ENCODE measurements at places on chromosomes 3 and 15. TPM values are rescaled to one million over a fixed set of nuclear protein-coding genes. Genes with fewer than 3 reads are reported as not detected.

DNA sequence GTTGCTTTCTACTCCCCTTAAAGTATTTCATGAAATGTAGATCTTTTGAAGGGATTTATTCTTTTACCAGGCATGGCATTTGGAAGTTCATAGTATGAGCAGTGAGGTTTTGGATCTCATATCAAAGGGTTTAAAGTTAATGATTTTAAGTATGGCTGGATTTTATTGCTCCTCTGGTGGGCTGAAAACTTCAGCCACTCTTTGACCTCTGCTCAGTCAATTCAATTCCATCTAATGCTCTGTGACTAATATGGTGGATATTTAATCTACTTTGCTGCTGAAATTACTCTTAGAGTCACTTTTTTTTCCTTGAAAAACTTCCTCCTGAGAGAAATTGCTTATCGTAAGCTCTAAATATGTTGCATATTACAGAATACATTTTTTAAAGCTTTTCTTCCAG lies 218.6 kb downstream of the NR2F2 start:
- DNase-seq: no peak

The NEO1 gene
- total RNA-seq: 26.2 TPM

DNA sequence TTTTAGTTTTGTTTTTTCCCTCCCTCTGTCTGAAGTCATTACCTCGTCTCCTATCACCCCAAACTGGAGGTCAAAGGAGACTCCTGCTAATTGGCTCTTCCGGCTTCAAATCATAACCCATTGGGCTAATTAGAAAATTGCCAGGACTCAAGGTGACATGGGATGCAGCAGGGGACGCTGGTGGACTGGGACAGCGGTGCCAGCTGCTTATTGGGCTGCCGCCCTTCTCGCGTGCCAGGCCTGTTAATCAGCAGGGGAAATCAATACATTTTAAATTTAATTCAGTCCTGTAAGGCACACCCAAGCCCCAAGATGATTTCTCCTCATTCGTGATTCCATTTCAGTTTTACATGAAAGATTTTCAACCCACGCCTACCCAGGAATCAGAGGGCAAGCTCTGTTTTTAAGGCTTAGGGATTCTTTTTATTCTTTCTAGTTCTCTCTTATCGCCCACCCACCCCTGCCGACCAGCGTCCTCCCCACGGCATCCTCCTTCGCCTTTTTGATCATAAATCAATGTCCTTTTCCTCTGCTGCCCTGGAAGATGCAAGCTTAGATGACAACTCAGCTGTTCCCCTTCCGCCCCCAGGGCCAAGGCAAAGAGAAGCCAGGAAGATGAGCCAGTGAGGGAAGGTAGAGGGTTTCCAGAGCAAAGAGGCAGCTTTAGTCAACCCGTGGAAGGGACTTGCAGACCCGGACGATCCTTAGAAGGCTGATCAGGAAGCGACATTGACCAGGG lies 329.6 kb downstream of the UACA start:
- DNase-seq: no peak

GRCh38 chr3:23832523-23832922 lies 26.8 kb downstream of the UBE2E1 start:
- DNase-seq: no peak

GRCh38 chr3:10344147-10344943 lies 23.4 kb upstream of the SEC13 start:
- DNase-seq: peak; percentile 60

The CLSTN2 gene
- total RNA-seq: 3.2 TPM

The GP5 gene
- total RNA-seq: 0.49 TPM

DNA sequence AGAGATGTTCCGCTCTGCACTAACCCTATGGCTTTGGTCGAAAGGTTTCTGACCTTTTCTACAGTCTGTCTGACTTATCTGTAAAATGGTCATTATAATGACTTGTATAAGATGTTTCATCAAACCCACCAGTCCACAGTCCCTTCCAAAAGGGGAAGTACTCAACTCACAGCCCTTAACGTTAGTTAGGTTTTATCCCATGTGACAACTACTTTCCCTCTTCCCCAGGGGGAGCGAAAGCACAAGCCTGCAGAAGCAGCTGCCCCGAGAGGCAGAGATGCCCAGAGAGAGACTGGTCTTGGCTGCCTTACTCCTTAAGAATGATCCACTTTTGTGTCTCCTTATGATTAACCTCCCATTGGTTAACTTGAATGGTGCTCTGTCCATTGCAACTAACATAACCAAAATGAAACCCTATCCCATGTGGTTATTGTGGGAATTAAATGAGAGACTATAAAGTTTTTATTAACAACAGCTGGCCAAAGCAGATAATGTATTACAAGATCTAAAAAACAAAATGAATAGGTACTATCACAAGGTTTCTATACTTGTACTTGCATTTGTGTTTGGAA lies 6.4 kb downstream of the ASTE1 start:
- DNase-seq: no peak

The TMEM202 gene
- not detected for total RNA-seq

DNA sequence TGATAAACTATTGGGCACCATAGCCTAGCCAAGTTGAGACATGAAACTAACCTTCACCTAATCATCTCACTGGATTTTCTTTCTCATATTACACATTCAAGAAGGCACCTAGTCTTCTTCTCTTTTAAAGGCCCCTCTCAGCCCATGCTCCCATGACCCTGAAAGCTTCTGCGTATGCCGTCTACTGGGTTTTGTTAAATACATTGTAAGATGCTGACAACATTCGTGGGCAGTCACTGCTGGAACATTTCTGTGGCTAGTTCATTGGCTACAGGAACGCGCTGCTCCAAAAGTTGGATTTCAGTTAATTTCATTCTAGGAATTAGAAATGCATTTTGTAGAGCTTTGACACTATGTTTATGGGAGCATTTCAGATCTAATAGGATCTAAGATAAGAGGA lies 52.3 kb upstream of the CHD2 start:
- DNase-seq: no peak

The CPLX3 gene
- not detected for total RNA-seq

- DNase-seq: no peak
Observed at GRCh38 chr3:109874896-109875708, 537.8 kb upstream of the DPPA4 start.

DNA sequence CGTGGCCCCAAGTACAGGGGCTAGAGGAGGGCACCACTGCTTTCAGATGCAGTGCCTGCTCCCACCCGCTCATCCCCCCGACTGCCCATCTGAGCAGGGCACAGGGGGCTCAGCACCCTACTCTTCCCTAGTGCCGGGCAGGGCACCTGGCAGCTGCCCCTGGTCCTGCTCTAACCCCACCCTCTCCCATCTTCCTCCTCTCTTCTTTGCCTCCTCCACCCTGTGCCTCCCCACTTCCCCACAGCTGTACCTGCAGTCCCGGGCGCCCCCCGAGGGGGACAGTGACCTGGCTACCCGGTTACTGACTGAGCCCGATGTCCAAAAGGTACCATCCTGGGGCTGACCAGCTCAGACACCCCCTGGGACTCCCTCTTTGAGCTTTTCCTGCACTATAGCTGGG lies 12.8 kb downstream of the NBEAL2 start:
- no peak for DNase-seq

GRCh38 chr3:94414418-94414817 lies 351.6 kb downstream of the NSUN3 start:
- DNase-seq: no peak

The CP gene
- not detected for total RNA-seq

DNA sequence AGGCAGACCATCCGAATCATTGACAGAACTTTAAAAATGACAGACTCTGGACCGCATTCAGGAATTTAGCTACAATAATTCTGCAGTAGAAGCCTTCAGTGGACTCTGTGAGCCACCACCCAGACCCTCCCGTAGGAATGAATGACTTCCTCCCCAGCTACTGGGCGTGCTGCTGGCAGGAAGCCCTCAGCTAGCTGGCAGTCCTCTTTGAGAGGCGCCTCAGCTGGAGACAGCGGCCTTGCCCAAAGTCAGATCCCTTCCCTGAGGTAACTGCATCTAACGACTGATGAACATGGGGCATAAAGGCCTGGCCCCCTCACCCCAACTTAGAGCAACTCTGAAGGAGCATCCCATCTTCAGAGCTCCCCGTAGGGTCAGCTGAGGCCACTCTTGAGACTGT lies 25.8 kb downstream of the CRABP1 start:
- no peak for DNase-seq

DNA sequence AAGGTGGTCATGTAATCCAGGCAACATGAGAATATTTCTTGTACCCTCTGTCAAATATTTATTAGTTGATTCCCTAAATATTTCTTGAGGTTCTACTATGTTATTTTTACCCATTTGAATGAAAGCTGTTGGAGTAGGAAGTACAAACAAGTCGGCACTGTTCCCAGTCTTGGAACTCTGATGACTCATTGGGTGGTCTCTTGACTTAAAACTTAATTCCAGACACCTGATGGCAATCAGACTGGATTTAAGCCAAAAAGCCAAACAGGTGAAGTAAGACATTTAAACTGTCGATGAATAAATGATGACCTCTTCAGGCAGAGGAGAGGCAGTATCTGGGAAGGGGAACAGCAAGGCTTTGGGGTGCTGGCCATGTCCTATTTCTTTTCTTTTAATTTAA lies 22.8 kb downstream of the C2CD4A start:
- no peak for DNase-seq

GRCh38 chr3:182795389-182795782 lies 2.1 kb downstream of the ATP11B start:
- DNase-seq: no peak

Measured in fibroblast of the aortic adventitia (primary cell).